ENCODE measurements at places on chromosomes 6 and 20.
A peak's percentile ranks its signal among the peaks of the same experiment; 100 is the strongest.

DNA sequence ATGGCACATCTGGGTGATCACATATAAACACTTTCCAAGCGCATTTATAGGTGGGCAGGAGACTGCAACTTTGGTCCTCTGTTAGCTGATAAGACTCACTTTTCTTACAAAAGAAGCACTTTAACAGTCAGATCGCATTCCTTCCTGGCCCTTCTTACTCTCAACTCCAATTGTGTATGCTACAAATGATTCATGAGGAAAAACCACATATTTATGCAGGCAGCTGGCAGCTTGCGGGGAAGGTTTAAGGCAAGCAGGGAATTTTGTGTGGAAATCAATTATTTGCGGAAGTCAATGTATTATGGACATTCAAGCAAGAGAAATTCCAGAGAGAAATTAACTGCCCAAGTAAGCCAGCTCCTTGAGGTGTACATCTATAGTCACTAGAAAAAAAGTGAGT, 194.0 kb downstream of the PKHD1 start:
- DNase-seq, result no peak

DNA sequence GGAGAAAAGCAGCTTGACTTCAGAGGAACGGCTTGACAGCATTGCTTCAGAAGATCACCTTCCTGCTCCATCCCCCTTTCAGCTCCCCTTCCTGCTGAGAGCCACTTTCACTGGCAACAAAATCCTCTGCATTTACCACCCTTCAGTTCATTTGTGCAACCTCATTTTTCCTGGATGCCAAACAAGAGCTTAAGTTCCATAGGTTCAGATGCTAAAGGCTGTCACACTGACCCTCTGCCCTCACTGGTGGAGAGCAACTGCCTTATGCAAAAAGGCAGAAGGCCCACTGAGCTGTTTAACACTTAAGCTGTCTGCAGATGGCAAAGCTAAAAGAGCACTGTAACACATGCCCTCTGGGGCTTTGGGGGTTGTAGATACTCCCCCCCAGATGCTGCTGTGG, 131.2 kb upstream of the SPACA1 start:
- no peak for DNase-seq

GRCh38 chr20:2261046-2261485, 34.7 kb upstream of the TGM3 start:
- no peak for DNase-seq

- DNase-seq, result no peak
Measured at GRCh38 chr6:151680846-151681432, 126.5 kb upstream of the ESR1 start.

GRCh38 chr6:21158149-21158548, 435.4 kb upstream of the SOX4 start:
- DNase-seq, result no peak

- no peak for DNase-seq
Measured at GRCh38 chr20:19098806-19099578, 113.5 kb upstream of the SLC24A3 start.

GRCh38 chr6:164882236-164882635, 427.2 kb downstream of the C6orf118 start:
- no peak for DNase-seq

GRCh38 chr6:169371344-169372127, 117.9 kb upstream of the THBS2 start:
- peak; percentile 27 for DNase-seq

GRCh38 chr20:51001430-51002265, 21.3 kb downstream of the KCNG1 start:
- DNase-seq, result no peak

- DNase-seq, result peak; percentile 63
Measured at GRCh38 chr6:106163446-106163965, 77.4 kb downstream of the PRDM1 start.

GRCh38 chr6:148830614-148831013, 83.8 kb downstream of the UST start:
- DNase-seq, result no peak

DNA sequence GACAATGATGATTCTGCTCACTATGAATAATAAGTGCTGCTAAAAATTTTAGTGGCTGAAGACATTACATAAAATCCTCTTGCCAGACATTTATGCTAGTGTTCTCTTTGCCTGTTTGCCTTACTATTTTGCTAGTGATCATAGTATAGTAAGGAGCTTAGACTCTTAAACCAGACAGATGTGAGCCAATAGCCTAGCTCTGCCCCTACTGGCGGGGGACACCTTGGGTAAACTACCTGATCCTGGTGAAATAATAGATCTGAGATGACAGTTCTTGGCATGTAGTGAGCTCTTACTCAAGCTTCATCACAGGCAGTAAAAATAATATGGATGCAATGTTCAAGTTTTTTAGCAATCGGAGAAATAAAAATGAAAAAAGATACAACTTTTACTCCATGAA, 18.8 kb downstream of the ENPP3 start:
- DNase-seq, result no peak

GRCh38 chr6:169533301-169534038, 168.4 kb downstream of the WDR27 start:
- DNase-seq, result no peak

GRCh38 chr6:22681761-22682160, 112.4 kb downstream of the HDGFL1 start:
- no peak for DNase-seq

GRCh38 chr6:70338775-70339174, 35.9 kb upstream of the COL9A1 start:
- DNase-seq, result no peak

DNA sequence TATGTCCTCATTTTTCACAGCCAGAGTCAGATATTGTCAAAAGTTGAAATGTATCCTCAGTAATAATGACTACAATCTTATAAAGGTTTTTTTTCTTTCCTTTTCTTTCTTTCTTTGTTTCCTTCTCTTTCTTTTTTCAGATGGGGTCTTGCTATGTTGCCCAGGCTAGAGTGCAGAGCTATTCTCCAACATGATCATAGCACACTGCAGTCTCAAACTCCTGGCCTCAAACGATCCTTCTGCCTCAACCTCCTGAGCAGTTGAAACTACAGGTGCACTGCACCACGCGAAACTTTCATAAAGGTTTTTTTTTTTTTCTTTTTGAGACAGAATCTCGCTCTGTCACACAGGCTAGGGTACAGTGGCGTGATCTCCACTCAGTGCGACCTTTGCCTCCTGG, 31.1 kb upstream of the FOXA2 start:
- DNase-seq, result no peak

DNA sequence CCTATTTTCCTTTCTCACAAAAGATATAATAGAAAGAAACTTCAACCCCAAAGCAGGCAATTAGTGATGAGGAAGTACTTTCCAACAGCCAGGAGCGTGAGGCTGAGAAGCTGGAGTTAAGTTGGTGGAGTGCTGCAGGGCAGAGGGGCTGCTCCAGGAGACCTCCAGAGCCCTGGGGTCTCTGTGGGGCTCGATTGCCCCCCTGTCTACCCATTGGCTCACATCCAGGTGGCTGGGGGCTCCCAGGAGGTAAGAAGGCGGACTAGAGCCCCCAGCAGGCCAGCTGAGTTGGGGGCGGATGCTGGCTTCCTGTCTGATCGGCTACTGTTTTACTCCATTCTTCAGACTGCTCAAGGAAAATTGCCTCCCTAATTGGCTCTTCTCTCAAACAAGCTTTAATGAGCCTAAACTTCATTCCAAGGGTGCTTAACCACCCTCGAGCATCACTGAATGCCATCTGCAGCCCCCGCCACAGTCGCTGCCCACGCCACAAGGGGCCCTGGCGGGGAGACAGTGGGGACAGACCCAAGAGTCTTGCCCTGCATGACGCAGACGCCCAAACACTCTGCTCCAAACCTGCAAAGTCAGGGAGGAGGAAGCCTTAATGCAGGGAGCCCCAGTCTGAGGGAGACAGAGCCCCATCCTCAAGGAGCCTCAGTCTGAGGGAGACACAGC, 78.6 kb downstream of the MDGA1 start:
- no peak for DNase-seq

GRCh38 chr6:138465007-138465645, 34.2 kb downstream of the NHSL1 start:
- peak; percentile 72 for DNase-seq

DNA sequence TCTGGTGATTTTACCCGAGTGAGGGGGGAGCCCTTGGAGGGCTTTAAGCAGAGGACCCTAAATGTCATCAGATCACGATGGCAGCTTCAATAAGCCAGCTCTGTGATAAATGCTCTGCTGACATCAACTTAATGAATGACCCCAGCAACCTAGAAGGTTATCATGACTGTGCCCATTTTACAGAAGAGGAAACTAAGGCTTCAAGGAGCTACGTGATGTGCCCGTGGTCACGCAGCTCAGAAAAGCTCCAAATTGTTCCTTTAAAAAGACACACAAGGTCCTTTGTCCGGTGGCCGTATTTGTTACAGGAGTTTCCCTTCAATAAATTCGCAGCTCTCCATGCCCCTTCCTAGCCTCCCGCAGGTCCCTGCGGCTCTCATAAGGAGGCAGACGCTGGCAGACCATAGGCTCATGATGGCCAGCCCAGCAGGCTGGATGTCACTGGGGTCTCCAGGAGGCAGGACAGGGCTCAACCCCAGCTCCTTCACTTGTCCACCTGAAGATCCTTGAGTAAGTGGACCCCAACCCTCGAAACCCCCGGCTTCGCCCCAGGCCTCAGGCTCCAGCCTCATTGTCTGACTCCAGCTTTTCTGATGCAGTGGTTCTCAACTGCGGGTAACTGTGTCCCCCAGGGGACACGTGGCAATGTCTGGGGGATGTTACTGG, 106.4 kb downstream of the BMP7 start:
- DNase-seq, result no peak

DNA sequence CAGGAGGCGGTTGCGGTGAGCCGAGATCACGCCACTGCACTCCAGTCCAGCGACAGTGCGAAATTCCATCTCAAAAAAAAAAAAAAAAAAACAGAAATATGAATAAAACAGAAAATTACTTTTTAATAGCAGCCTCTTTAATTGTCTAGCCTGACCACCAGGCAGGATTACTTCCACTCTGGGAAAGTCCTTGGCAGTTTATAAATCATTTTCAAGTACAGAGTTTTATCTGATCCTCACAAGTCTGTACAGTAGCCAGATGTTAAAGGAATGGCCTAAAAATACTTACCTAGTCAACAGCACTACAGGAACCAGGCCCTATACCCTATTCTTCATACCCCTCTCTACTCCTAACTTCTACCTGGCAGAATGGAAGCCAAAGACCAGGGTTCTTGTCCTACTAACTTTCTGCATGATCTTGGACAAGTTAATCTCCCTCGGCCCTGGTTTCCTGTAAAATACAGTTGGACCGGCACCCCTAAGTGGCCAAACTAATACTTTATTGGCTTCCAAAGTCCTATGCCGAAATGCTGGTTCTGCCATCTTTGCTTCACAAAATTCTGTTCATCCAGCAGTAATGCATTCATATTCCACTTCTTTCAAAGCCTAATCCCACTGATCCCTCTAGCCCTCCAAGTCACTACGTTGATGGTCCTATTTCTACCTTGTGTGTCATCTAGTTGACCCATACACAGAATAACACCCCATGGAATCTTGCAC, 1.9 kb downstream of the EIF2S2 start:
- no peak for DNase-seq

DNA sequence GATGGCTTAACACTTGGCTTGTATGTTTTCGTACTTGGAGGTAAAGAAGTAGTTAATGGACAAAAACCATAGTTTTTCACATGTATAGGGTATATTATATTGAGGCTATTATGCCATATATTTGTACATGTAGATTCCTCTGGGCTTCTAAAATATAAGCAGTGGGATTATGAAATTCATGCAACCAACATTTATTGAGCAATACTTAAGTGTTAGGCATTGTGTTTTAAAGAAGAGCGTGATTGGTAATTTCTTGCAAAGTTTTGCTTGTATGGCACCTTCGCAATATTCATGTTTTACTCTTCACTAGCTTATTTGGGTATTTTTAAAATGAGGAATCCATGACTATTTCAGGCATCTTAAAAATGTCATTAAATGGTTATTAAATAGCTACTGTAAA, 2.5 kb downstream of the TULP4 start:
- DNase-seq, result no peak

DNA sequence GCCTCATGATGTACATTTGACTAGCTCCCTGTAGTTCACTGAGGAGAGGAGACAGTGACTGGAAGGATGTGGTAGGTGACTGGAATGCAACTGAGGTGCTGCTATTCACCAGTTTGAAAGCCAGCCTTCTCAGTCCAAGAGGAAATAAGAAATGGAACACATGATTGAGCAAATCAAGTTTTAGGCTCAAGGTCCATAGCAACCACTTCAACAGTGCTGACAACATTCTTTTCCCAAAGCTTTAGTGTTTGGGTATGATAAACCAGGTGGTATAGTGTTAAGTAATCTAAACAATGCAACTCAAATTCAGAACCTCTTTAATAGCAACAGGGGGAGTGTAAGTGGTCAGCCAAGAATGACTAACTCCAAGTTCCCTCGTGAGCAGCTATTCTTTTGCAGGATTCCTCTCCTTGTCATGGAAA, 9.2 kb downstream of the ZHX3 start:
- DNase-seq, result peak; percentile 46

DNA sequence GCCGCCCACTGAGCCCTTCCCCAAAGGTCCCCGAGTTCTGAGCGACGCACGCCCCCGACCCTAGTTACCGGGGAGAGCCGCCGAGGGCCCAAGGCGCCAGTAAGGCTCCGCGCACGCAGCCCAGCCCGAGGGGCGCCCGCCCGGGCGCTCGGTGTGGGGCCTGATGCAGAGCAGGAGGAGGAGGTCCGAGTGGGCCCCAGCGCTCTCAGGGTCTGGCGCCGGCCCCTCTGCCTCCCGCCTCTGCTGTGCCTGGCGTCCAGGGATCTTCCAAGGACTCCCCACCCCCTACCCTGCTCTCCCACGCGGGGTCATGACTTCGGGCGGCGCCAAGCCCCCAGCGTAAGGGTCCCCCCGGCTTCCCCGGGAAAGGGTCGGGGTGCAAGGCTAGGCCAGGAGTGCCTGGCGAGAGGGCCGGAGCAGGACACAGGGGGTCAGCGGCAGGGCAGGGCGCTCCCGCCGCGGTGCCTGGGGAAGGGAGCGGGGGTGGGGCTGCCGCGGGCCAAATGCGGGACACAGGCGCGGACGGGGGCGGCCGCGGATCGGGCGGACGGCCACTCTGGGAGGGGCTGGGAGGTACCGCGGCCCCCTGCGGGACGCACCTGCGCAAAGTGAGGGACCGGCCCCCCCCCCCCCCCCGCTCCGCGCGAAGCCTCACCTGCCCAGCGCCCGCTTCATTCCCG, 637 bp downstream of the ABHD12 start:
- peak; percentile 48 for DNase-seq

- no peak for DNase-seq
Measured at GRCh38 chr6:109920911-109921310, 57.2 kb upstream of the GPR6 start.

GRCh38 chr6:144661116-144661806, 376.1 kb downstream of the UTRN start:
- no peak for DNase-seq

Data from AG08396 (cell line).